Left lung (tissue), 14 donors: ENCODE measurements at places on chromosomes 4 and X.

- no peak for DNase-seq
Measured at GRCh38 chr4:73603271-73603710, 16.9 kb downstream of the RASSF6 start.

- no peak for DNase-seq
Measured at GRCh38 chrX:153370293-153371055, 30.7 kb downstream of the PNMA6E start.

GRCh38 chrX:145292218-145292617 lies 44.9 kb downstream of the SPANXN1 start:
- DNase-seq: no peak

DNA sequence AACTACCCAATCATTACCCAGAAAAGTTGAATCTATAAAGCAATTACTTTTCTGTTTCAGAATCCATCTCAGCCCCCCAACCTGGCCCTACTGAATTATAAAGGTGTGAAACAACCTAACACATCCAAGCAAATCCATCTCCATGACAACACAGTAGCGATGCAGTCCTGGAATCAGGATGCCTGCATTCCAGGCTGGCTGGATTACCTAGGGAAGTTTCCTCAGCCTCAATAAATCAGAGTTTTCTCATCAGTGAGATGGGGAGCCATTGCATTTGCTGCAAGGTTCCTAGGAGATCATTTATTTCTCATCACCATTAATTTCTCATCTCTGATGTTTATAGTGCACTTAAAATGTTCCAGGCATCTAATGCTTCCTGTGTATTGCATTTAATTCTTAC lies 46.0 kb downstream of the LNX1 start:
- DNase-seq: no peak

- no peak for DNase-seq
Measured at GRCh38 chrX:108123591-108124366, 32.2 kb downstream of the ATG4A start.

DNA sequence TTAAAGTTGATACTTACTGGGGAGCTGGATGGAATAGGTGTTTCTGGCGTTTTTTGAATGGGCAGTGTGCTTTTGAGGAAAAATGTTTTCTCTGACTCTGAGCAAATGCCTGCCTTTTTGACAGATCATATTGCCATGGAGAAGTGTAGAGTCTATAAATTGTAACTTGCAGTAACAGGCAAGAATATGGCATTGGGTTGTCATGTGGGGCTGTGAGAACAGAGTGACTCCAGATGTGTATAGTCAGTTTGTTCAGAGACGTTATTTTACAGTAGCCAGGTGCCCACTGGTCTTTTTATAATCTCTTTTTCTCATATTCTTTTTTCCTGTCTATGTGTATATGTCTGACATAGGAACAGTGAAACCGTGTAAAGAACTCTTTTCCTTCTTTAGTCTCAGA lies 40.8 kb downstream of the RAPGEF2 start:
- DNase-seq: no peak

GRCh38 chrX:109732017-109732801 lies 848 bp downstream of the ACSL4 start:
- no peak for DNase-seq

DNA sequence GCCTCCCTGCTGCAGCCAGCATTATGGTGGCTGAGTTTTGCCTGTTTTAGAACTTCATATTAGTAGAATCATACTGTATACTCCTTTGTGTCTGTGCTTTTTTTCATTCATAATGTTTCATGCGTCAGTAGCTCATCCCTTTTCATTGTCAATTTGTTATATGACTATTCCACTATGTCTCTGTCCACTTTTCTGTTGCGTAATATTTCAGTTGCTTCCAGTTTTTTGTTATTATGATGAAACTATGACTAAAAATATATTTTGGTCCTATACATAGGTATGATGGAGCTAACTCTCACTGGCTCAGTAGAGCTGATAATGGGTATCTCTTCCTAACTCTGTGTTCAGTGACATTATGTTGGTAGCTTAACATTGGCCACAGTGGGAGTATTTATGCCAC lies 48.3 kb downstream of the DMP1 start:
- DNase-seq: no peak

GRCh38 chr4:114615435-114615834 lies 16.8 kb downstream of the UGT8 start:
- DNase-seq: peak; percentile 41

DNA sequence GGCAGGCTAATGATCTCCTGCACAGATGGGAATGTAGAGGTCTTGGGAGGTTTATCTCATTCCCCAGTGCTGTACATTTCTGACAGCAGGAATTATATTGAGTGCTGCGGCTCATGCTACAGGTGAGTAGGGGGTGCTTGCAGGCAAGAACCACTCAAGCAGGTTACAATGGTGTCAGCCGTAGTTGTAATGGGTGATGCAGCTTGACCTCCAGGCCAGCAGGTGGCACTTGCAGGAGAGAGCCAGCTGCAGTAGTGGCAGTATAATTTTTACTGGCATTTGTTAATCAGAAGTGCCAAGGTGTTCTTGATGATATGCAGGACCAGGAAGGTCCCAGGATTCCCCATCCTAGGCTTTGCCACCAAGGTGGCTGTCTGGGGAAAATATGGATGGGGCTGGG lies 759.6 kb upstream of the NDST4 start:
- DNase-seq: no peak

DNA sequence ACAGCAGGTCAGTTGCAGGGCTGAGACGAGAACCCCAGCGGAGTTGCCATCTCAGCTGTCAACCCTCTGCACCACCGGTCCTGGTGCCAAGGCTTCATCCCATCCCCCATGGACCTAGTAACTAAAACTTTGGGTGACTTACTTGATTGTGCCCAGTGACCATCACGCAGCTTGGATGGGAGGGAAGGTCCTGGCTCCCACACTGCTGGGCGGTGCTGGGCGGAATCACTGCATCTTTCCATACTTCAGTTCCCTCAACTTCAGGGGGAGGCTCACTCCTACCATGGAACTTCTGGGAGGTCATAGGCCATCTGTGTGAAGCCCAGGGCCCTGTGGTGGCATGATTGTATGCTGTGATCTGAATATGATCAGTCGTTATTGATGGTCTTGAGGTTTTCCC lies 26.2 kb upstream of the JAKMIP1 start:
- no peak for DNase-seq

DNA sequence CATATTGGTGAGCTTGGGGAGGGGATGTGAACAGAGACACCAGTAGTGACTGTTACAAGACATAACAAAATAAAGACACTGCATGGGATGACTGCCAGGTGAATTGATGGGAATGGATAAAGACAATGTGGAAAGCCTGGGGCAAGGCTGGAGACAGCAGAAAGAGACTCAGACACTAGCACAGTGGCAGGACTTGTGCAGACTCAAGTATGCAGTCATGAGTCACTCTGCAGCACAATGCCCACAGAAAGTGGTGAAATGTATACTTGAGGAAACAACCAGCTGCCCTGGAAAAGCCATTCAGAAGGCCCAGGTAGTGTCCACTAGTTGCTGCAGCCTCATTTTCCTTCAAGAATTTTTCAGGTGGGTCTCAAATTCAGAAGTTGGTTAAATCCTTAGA lies 452.3 kb downstream of the MID1IP1 start:
- no peak for DNase-seq

GRCh38 chr4:110622841-110623717 lies at the start of gene PITX2:
Gene PITX2 (minus strand): TSS chr4:110623077. CDS start chr4:110622460, 617 bp downstream.
- DNase-seq: peak; percentile 74
